ENCODE measurements at places on chromosomes 1 and 21.

GRCh38 chr1:29883411-29883832 lies 647.1 kb downstream of the PTPRU start:
- no peak for DNase-seq

- no peak for DNase-seq
These were observed 119.9 kb upstream of the POU3F1 start for GRCh38 chr1:38166461-38166860.

- DNase-seq: no peak
These were observed 30.0 kb downstream of the RABIF start for GRCh38 chr1:202858789-202859414.

- no peak for DNase-seq
These were observed 5.5 kb upstream of the TEDDM1 start for GRCh38 chr1:182406012-182406411.

DNA sequence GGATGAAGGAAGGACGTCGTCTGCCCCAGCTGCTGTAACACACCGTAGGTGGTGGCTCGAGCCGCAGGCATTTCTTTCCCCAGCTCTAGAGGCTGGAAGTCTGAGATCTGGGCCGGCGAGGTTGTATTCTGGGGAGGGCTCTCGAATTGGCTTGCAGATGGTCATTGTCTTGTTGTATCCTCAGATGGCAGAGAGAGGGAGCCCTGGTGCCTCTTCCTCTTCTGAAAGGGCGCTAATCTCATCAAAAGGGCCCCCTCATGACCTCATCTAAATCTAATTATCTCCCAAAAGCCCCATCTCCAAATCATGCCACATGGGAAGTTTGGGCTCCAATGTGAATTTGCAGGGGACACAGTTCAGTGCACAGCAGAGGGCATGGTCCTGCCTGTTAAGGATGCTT lies 109.0 kb downstream of the SIK1 start:
- DNase-seq: no peak

- DNase-seq: peak; percentile 52
These were observed 510 bp downstream of the DENND4B start for GRCh38 chr1:153945795-153946621.

DNA sequence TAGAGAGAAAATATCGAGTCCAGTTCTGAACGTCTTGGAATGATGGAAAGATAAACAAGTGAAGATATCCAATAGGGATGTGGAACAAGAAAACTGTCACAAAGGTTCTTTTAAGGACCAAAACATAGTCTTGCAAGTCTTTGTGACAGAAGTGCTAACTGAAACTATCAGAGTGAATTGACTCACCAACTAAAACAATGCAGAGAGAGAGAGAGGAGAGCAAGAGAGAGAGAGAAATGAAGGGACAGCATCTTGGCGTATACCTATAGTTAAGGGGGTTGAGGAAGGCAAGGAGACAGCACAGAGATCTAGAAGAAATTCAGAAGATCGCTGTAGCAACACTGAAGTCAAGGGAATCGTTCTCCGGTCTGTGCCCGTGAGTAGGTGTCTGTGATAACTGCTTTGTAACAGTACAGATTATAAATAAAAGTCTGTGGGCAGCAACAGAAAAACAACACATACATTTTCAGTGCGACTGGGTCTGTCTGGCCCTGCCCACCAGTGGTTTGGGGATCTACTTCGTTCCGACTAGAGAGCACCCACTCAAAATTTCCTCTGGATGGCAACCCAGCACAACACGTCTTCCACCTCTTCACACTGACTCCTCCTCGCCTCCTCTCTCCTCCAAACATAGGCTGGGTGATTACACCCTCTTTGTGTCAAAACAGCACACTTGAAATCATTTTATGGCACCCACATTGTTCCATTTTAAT lies 4.8 kb upstream of the COA6 start:
- DNase-seq: no peak

GRCh38 chr1:22248746-22249145 lies 105.8 kb upstream of the WNT4 start:
- DNase-seq: no peak

DNA sequence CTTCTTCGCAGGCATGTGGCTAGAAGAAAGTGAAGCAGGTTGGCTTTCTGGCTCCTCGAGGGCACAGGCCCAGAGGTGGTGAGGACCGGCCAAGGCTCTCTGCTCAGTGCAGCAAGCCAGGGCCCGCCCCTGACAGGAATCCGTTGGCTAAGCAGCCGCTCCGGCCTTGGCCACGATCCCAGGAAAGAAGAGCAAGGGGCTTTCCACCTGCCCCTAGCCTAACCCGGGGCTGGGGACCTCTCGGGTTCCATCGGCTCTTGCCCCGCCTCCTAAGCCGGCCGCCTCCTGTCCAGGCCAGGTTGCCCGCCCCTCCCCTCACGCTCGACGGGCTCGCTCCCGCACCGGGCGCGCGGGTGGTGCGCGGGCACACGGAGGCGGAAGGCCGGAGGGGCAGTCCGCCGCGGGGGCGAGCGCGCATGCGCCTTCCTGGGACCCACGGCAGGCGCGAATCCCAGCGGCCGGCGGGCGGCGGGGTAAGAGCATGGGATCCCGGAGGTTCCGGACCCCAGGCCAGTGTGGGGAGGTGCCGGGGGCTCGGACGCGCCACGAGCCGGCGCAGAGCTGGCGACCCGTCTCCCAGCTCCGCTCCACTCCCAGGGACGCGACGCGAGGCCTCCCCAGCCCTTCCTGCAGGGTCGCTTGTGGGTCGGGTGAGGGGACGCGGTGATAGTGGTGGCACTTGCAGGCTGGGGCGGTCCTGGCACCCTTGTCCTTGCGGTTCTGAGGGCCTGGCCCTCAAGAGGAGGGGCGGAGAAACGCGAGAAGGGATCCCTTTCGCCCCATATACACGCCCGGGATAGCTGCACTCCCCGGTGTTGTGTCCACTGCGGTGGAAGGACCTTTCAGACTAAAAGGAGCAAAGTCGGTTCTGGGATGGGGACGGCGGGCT lies at the start of gene ALG6:
ALG6 (plus strand) TSS at position 413 of the 889 bp plus-strand sequence. CDS start 3,351 bp downstream, outside the sequence.
- peak; percentile 87 for DNase-seq

- peak; percentile 30 for DNase-seq
These were observed at the start of gene MOV10 for GRCh38 chr1:112674440-112674985. TSS of gene MOV10 (plus strand) at chr1:112674659. CDS start at chr1:112674913, 254 bp downstream.

GRCh38 chr1:99496067-99496466 lies 149.8 kb upstream of the PALMD start:
- DNase-seq: no peak

- no peak for DNase-seq
These were observed 466.8 kb downstream of the KIF26B start for GRCh38 chr1:245621589-245621988.

GRCh38 chr1:17355898-17356297 lies 16.1 kb upstream of the PADI6 start:
- no peak for DNase-seq

- DNase-seq: no peak
These were observed 16.3 kb downstream of the IER5 start for GRCh38 chr1:181104790-181105133.

GRCh38 chr1:54861070-54861761 lies 25.8 kb downstream of the DHCR24 start:
- no peak for DNase-seq

DNA sequence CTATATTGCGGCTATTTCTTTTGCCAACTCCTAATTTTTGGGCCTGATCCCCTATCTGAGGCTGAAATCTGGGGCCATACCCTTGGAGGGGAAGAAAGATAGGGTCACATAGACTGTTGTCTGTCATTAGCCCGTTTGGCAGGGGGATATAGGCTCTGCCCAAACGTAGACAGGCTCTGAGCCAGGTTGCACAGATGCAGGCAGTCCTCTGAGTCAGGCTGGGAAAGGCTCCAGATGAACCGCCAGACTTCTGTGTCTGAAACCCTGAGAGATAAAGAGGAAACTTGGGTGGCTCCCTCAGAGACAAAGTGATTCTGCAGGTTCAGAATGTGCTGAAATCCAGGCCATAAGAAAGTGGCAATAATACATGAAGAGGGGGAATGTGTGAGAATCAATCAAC lies 4.0 kb upstream of the CAP1 start:
- no peak for DNase-seq

GRCh38 chr21:26437326-26438009 lies 135.6 kb downstream of the CYYR1 start:
- no peak for DNase-seq

GRCh38 chr1:34870395-34870794 lies 10.8 kb upstream of the SMIM12 start:
- no peak for DNase-seq

GRCh38 chr1:54376430-54377039 lies 29.7 kb downstream of the SSBP3 start:
- no peak for DNase-seq

- DNase-seq: no peak
These were observed 356.4 kb upstream of the ST6GALNAC5 start for GRCh38 chr1:76510672-76511557.

DNA sequence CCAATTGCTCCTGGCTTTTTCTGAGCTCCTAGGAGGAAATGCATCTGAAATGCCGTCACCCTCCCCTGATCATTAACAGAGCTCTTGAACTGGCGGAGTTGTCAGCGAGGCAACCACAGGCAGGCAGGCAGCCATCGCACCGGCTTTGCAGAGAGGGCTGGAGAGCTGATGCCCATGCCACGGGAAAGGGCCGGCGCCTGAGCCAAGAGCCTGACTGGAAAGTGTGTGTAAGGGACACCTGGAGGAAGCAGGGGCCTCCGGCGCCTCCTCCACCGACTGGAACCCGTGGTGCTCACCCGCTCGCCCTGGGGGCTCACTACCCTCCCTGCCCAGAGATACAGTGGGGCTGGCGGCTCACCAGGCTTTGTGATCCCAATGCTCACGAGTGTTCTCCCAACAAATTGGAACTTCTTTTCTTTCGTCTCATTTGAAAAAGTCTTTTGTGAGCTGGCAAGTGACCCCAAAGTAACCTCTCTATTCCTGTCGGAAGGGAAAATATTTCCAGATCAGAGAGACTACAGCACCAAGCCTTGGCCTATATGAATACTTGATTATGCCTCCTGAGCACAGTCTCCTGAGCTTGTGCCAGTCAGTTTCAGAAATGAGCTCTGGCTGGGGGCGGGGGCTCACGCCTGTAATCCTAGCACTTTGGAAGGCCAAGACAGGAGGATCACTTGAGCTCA lies 97.7 kb upstream of the SLC25A33 start:
- no peak for DNase-seq

GRCh38 chr1:36377791-36378492 lies 7.8 kb downstream of the STK40 start:
- DNase-seq: no peak

- DNase-seq: no peak
These were observed 5.1 kb upstream of the S100A10 start for GRCh38 chr1:151998611-151999362.

DNA sequence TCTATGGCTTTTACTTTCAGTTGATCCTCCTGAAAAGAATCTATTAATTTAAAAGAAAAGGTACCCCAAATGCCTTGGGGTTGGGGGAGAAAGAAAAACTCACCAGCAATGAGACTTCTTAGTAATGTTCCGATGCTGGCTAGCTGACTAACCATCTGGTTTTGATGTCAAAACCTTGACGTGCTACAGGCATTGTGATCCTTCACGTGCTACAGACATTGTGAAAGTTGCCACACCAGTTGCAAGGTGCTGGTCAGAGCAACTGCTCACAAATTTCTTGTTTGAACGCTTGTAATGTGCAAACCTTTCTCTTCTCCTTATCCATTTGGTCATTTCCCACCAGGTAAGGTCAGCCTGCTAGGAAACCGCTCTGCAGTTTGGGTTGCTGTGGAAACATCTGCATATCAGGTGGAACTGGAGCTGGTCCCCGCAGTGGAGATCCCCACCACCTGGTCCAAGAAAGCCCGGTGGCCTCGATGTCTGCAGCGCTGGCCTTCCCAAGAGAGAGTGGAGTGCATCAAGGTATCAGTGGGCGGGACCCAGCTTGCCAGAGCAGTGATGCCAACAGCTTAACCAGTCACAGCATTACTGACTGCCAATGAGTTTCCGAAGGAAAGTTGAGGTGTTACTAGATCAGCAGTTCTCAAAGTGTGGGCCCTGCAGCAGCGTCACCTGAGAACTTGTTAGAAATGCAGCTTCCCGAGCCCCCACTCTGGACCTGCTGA lies 16.1 kb downstream of the MAB21L3 start:
- no peak for DNase-seq

- DNase-seq: no peak
These were observed 17.7 kb downstream of the ZNF362 start for GRCh38 chr1:33273961-33274371.

DNA sequence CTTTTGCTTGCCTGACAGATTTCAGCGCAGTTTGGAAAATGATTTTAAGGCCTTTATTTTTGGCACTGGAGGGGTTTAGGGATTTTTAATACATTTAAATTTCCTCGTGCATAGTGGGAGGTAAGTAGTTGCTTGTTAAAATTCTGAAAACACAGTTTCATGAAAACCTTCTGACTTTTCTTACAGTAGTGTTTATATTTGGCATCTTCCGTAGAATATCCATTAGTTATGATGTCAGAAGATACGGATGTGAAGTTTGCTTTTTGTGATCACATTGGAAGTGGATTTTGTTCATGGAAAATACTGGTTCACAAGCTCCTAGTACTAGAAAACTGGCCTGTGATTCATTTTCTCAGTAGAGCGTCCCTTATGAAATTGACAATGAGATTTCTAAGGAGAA lies 1.3 kb downstream of the RABGAP1L start:
- DNase-seq: no peak
